ENCODE measurements at places on chromosomes 3 and 15. TPM values are rescaled to one million over a fixed set of nuclear protein-coding genes. Genes with fewer than 3 reads are reported as not detected.

The TCF12 gene
- 39.2 TPM for total RNA-seq

The OSBPL10 gene
- total RNA-seq, result 23.3 TPM

The CNTN3 gene
- not detected for total RNA-seq

The SERINC4 gene
- 0.09 TPM for total RNA-seq

All from A549 treated with AZD2906 at 1 μM for 4 hours (cell line).